ENCODE measurements at places on chromosomes 12 and 14. TPM values are rescaled to one million over a fixed set of nuclear protein-coding genes. Genes with fewer than 3 reads are reported as not detected.

The POTEM gene
- total RNA-seq: not detected

DNA sequence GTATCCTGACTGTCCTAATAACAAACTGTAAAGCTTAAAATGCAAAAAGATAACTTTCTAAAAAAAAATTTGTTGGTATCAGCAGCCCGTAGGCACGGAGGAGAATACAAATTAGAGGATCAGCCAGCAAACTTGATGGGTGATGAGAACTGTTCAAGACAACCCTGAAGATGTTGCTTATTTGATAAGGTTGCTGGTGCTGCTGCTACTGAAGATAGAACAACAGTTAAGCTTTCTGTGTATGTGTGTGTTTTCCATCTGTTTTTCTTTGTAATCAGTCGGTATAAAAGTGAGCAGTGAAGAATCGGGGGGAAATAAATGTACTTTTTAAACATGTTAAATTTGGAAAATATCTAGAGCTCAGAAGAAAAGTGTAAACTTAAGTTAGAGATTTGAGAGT, 67.4 kb upstream of the POC1B start:
- DNase-seq: no peak

DNA sequence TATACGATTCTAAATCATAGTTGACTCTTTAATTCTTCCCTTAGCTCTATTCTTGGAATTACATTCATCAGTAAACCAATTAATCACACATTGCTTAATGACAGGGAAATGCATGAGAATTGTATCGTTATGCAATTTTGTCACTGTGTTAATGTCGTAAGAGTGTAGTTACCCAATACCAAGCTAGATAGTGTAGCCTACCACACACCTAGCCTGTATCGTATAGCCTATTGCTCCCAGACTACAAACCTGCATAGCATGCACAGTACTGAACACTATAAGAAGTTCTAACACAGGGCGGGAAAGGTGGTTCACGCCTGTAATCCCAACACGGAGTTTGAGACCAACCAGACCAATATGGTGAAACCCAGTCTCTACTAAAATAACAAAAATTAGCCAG, 24.7 kb downstream of the HNRNPC start:
- no peak for DNase-seq

GRCh38 chr12:124622331-124622730, 54.9 kb upstream of the NCOR2 start:
- no peak for DNase-seq

GRCh38 chr12:106704081-106704480, 70.4 kb upstream of the RIC8B start:
- DNase-seq: no peak

The SDR9C7 gene
- not detected for total RNA-seq

GRCh38 chr12:26599096-26599695, 233.8 kb downstream of the ITPR2 start:
- no peak for DNase-seq

DNA sequence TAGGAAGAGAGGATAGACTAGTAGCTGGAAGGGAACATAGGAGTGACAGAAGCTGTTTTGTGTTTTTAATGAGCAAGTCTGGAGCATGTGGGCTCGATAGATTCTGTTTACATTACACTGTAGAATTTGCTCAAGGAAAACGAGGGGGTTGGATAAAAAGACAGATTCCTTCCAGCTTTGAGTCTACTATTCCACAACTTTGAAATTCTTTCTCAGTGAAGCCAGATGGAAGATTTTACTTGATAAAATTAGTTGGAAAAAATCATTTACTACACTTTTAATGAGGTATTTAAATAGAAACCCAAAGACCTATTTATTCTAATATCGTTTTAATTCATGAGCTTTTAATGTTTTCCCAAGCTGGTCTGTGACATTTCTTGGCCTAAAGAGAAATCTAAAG, 19.5 kb upstream of the EPS8 start:
- DNase-seq: no peak

- DNase-seq: no peak
Measured at GRCh38 chr12:105030820-105031807, 45.0 kb downstream of the NOPCHAP1 start.

DNA sequence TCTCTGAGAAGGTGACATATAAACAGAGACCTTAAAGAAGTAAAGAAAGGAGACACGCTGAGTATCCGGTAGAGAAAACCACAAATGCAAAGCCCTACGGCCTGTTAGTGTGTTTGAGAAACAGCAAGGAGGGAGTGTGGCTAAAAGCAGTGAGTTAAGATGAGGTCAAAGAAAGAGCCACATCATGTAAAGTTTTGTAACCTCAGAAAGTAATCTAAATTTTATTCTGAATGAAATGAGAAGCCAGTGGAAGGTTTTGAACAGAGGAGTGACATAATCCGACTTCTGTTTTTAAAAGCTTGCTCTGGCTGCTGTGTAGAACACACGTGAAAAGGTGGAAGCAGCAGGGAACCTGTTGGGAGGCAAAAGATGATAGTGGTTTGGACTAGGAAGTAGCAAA, 32.6 kb downstream of the PPP2R5E start:
- no peak for DNase-seq

DNA sequence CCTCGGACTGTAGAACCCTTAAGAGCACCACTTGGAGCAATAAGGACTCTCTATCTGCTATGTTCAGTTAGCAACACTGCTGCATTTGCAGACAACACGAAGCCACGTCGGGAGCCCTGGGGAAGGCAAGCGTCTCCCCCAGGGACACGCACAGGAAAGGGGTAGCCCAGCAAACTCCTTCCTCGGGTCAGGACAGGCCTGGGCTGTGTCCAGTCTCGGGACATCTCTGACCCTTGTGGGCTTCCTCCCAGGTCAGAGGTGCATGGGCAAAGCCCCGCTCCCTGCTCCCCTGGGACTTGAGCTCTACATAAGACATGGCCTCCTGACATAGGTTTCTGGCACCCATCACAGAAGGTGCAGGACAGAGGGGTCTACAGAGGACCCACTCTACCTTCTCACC, 119.5 kb downstream of the PIWIL1 start:
- DNase-seq: no peak

The STON2 gene
- 12.0 TPM for total RNA-seq

- no peak for DNase-seq
Measured at GRCh38 chr14:63881926-63882325, 29.1 kb downstream of the SYNE2 start.

The DTX1 gene
- total RNA-seq: 1.6 TPM

The CFL2 gene
- total RNA-seq: 363 TPM

- DNase-seq: peak; percentile 80
Measured at GRCh38 chr14:76953311-76953945, 75.1 kb downstream of the IRF2BPL start.

DNA sequence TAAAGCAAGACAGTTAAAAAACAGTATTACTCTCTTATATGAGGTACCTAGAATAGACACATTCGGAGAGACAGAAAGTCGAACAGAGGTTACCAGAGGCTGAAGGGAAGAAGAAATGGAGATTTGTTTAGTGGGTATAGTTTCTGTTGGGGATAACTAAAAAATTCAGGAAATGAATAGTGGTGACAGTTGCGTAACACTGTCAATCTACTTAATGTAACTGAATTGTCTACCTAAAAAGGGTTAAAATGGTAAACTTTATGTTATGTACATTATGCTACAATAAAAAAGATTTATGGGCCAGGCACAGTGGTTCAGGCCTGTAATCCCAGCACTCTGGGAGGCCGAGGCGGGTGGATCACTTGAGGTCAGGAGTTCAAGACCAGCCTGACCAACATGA, 30.6 kb upstream of the SLC6A13 start:
- DNase-seq: no peak

The SNRNP35 gene
- total RNA-seq: 23.4 TPM

DNA sequence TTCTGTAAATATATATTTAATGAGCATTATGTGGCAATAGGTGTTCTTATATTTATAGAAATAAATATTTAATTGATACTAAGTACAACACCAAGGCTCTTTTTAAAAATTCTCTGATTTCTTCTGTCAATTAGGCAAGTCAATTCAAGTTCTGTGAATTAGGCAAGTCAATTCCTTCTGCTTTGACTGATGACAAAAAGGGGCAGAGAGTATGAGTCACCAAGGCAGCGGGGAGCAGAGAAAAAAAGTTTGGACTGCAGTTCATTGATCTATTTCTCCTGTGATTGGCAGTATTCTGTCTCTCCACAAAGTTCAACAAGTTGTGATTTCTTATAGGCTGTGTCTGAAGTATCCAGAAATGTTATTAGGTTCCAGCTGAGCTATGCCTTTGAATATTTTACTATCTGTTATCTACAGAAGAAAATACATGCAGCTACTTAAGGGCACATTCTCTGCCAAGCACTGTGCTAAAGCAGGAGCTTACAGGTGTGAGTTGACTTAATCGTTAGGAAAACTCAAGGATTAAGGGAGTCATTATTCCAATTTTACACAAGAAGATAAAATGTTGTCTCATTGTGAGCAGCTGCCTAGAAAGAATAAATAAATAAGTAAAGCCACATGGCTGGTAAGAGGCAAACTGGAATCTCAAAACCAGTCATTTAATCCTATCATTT, 206.4 kb upstream of the ALG10B start:
- DNase-seq: no peak

DNA sequence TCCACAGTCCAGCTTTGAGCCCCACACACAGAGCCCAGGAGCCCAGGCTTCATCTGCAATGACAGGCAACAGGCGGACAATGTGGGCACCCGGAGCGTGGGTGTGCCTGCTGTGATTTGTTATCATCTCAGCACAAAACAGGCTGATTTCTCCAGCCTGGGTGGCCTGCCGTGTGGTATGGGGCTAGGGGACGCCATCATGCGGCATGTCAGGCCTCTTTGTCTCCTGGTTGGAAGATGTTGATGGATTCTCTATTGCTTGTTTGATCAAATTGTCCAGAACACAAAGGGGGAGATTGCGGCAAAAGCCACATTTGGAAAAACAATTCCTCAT, 147.1 kb downstream of the KIF26A start:
- peak; percentile 30 for DNase-seq

DNA sequence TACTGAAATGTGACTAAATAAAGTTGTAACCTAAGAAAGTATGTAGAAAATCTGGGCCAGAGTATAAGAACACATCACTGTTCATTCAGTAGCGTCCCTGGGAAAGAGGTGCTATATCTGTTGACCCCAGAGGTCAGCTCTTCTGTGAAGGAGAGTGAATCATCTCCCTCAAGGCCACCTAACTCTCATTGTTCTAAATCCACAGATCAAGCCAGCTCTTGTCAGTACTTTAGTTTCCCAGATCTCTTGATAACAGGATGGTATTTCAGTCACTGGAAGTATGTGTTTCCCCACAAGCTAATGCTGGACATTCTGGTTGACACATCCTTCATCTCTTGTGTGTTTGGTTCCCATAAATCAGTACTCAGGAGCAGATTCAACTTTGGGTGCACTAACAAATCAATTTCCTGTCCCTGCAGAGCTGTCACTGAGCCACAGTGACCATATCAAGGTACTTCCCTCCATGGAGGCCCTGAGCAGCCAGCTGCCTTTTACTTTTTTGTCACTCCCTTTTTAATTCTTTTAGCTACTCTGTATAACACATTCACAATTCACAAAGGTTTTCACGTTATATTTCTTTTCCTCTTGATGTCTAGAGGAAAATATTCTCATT, 7.8 kb downstream of the KRT1 start:
- no peak for DNase-seq

The POLE2 gene
- 0.38 TPM for total RNA-seq

DNA sequence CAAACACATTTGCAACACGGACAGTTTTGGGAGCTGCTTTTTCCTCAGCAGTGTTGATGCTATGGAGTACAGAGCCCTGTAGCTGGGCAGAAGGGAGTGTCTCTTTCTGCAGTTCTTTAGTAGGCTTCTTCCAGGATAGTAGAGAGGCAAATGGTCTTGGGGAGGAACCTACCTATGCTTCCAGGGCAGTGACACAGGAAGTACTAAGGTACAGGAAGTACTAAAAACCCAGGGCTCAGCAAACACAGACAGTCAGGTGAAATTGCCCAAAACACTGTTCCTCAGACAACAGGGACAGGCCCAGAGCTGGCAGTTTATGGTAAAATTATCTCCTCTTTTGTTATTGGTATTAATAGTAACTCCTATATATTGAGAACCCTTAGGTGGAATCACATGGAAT, 217.6 kb downstream of the TTC8 start:
- no peak for DNase-seq

DNA sequence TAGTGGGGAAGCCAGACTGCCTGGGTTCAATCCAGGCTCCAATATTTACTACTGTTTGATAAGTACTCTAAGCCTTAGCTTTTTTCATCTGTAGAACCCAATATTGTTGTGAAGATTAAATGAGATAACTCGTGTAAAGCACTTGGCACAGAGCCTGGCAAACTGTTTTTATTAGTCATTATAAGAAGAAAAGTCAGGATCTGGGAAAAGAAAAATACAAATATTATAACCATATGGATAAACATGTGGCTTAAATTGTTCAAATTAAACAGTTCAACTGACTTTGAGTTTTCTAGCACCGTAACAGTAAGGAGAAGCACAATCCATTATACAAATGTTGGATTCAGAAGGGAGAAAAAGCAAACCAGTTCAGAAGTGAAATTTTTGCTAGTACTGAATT, 22.0 kb upstream of the CDK17 start:
- no peak for DNase-seq

The AMDHD1 gene
- 1.0 TPM for total RNA-seq

The CRADD gene
- 35.8 TPM for total RNA-seq

- DNase-seq: peak; percentile 35
Measured at GRCh38 chr12:120095736-120096135, 20.8 kb downstream of the RAB35 start.

- DNase-seq: no peak
Measured at GRCh38 chr12:50354908-50355307, 41.5 kb downstream of the FAM186A start.

The PMEL gene
- total RNA-seq: 0.83 TPM
